ENCODE measurements at places on chromosomes 1 and 21. TPM values are rescaled to one million over a fixed set of nuclear protein-coding genes. Genes with fewer than 3 reads are reported as not detected.

Gene C2CD2
- 7.9 TPM for polyA plus RNA-seq

Gene KPRP
- polyA plus RNA-seq: not detected

Gene HAX1
- polyA plus RNA-seq: 95.2 TPM

Gene BATF3
- polyA plus RNA-seq: 1.6 TPM

Gene LAX1
- 0.08 TPM for polyA plus RNA-seq

Gene TAL1
- polyA plus RNA-seq: 3.2 TPM

Gene AADACL3
- polyA plus RNA-seq: not detected

Data from pancreas (tissue), 10 donors.